ENCODE measurements at places on chromosomes 7 and 10.

DNA sequence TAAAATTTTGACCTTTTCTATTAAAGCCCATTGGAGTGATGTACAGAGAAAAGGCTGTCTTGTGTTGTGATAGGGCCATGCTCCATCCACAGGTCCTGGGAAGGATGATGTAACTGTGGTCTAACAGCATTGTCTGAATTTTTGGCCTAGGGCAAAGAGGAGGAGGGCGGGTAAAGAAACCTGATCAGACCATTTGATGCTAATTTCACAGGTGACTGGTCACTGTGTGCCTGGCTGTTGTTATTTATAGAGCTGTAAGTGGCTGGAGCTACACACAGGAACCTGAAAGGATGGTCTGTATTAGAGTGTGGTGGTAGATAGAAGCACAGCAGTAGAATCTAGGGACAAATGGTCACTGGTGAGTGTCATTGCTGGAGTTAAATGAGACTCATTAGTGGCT is 182.1 kb downstream of the AUTS2 start:
- no peak for DNase-seq

DNA sequence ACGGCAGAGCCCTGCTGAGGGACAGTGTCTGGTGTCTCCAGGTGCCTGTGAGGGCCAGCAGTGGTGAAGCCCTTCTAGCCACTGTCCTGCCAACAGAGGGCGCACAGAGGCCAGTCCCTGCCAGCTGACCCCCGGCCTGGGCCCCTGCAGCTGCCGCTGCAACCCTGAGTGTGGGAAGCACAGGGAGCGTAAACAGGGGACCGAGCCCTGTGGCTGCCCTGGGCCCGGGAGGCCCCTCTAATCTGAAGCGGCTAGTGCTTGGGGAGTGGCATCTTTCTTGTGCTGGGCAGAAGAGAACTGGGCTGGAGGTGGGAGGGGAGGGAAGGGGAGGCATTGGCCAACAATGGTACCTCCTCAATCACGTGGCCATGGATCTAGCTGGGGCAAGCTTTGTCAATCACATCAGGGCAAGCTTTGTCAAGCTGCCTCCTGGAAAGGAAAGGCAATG is 34.6 kb downstream of the TRIM8 start:
- no peak for DNase-seq

- DNase-seq: no peak
Observed at GRCh38 chr7:130129011-130129411, 58.7 kb downstream of the KLHDC10 start.

DNA sequence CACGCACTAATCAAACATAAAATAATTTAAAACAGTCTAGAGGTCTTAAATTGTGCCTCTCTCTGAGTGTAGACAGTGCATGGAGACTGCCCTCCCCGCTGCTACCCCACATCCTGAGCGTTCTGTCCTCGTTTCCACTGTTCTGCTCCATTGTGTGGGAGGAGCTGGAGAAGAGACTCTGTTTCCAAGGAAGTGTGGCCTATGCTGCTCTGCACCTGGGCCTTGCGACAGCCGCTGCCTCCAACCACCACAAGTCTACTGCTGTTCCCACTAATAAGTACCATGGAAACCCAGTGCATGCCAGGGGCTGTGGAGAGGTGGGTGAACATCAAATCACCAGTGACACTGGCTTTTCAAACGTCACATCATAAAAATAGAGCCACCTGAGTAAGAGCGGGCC is 19.6 kb downstream of the NRG3 start:
- no peak for DNase-seq

DNA sequence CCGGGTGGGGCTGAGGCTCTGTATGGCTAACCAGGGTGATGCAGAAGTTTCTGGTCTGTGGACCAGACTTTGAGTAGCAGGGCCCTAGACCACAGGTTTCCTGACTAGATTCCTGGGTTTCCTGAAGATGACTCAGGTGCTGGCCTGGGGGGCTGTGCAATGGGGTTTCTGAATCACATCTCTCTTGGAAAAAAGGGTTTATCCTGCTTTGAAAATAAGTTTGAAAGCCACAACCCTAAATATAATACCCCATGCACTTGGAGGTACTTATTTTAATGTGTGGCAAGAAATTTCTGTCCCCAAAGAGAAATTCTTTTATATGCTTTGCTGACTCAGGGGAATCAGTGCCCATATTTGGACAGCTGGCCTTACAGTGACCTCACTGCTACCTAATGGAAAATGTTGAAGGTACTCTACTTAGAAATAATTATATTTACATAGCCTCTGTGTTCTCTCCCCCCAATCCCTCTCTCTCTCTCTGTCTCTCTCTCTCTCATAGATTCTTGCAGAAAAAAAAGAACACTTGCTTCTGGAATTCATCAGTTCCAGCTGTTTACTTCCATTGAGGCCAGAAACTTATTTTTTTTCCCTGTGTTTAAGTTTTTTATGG is 184.4 kb upstream of the LYZL2 start:
- DNase-seq: no peak

- DNase-seq: no peak
Observed at GRCh38 chr10:34544400-34544799, 270.7 kb downstream of the PARD3 start.

DNA sequence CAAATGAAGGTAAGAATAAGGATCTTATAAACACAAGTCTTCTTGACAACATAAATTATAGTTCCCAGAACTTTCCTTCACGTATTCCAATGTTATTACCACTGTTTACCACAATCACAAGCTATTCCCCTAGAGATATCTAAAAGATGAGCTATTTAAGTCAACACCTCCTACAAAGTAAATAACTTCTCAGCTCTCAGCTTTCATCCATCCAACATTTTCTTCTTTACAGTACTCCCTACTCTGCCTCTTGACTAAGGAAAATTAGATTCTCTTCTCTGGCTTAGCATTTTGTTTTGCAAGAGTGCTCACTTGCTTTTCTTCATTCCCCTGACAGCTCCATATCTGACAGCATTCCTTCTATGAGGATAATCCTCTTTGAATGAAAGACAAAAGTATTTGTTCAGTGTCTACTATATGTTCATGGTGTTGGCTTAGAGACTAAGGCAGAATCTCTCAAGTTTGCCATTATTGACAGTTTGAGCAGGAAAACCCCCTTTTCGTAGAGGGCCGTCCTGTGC is 93.0 kb upstream of the IL6 start:
- no peak for DNase-seq

GRCh38 chr10:125060026-125060425 is 100.3 kb downstream of the CTBP2 start:
- DNase-seq: no peak

Data from stimulated activated CD8-positive, alpha-beta memory T cell treated with anti-CD3 and anti-CD28 coated beads, Interleukin-12 subunit alpha, Interleukin-12 subunit beta, amount 100 ng/mL, for 4 hours (primary cell).